ENCODE measurements at places on chromosomes 16 and 17.

DNA sequence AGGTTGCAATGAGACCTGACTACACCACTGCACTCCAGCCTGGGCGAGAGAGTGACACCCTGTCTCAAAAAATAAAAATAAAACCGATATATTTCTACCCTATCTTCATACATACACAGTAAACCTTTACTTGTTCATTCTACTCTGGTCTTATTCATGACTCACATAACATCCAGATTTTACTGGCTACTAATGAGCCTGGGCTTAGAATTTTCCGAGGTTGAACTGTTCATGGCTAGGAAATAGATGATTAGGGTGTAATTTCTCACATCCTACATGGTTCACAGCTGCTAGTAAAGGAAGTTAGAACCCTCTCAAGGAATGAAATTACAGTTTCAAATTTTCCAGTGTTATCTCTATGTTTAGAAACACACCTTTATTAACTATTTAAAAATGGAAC, 14.7 kb downstream of the GSPT1 start:
- no peak for DNase-seq

DNA sequence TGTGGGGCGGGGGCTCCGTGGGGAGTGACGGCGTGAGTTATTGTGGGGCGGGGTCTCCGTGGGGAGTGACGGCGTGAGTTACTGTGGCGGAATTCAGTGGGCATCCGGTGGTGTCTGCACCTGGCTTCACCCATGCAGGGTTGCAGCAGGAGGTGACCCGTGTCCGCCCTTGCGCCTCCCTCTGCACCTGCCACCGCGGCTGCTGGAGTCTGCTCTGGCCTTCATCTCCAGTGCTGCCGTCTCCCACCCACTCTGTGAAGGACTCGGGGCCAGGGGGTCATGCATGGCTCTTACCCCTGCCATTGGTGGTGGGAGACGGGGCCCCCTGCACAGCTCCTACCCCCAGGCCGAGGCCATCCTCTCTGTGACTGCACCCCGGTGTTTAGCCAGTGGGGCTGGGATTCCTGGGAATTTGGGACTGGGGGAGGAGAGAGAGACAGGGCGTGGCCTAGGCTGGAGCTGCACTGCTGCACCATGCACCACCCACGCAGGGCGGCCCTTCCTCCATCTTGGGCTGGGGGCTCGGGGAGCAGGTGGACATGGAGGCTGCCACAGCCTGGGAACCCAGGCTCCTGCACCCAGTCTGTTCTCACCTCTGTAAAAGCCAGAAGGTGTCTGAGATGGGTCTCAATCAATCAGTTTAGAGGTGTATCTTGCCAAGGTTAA, 1.3 kb upstream of the PABPN1L start:
- DNase-seq = no peak

- DNase-seq = no peak
These were observed 20.0 kb upstream of the KIF19 start for GRCh38 chr17:74305865-74306654.

- peak; percentile 80 for DNase-seq
These were observed 17.1 kb downstream of the PLEKHG4 start for GRCh38 chr16:67296420-67296819.

- DNase-seq = peak; percentile 99
These were observed 147.4 kb upstream of the TBX2 start for GRCh38 chr17:61251939-61252865.

DNA sequence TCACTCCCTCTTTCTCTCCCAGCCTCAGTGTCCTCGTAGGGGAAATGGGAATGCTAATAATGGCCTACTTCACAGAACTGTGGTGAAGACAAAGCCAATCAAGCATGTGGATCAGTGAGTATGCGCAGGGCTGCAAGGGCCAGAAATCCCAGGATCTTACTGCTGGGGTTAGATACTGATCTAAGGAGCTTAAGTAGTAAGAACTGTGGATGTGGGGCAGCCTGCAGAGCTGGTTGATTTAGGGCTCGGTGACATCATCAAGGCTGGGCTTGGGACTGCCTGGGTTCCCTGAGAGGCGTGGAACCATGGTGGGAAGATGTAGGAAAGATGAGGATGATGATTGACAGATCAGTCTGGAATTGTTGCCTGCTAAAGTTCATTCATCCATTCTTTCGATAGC, 25.6 kb downstream of the GOSR2 start:
- no peak for DNase-seq
